AG08396 (cell line): ENCODE measurements at places on chromosomes 5 and 9.

DNA sequence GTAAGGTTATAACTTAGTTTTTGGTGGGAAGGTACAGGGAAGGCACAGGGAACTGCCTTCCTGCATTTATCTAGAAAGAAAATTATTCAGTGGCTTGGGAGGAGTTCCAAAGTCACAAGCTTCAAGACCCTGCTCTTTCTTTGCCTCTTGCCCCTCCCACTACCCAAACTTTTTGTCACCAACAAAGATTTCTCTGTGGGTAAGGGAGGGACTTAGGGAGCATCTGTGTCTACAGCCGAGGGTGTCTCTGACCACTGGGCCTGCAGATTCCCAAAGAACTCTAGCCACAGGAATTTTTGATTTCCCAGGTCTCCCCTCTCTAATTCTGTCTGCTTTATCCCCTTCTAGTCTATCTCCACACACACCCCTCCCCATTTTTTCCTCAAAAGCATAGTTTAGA lies 2.1 kb downstream of the ECSCR start:
- DNase-seq = no peak

DNA sequence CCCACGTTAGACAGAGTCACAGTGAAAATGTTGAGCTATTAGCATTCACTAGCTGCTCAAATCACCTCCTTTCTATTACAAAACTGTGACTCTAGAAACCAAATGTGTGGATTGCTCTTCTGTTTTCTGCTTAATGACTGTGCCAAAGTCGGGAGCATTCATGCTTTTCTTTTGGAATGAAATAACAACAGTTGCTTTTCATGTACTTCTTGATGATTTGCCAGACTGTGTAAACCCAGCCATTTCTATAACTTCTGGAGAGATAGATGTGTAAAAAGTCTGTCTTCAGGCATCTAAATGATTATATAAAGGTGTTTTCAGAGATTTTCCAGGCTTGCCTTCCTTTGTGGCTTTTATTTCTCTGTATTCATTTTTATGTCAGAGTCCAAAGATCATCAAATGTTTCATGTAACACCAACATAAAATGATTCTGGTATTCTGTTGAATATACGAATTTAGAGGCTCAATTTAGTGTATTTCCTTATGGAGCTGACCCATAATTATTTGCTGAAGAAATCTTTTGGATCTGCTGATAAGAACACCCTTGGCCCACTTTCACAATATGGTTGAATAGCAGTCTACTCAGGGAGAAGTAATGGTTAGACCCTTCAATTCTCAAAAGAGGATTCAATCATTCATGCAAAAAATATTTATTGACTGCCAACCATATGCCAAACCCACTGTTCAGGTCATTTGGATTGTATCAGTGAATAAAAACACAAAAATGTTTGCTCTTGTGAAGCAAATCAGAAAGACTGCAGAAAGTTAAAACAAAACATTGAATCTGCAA lies 581.2 kb downstream of the CDH18 start:
- DNase-seq = no peak

- DNase-seq = no peak
These were observed 110.5 kb upstream of the KLF4 start for GRCh38 chr9:107600060-107600573.

- no peak for DNase-seq
These were observed 48.1 kb downstream of the EBF1 start for GRCh38 chr5:159051421-159052282.

DNA sequence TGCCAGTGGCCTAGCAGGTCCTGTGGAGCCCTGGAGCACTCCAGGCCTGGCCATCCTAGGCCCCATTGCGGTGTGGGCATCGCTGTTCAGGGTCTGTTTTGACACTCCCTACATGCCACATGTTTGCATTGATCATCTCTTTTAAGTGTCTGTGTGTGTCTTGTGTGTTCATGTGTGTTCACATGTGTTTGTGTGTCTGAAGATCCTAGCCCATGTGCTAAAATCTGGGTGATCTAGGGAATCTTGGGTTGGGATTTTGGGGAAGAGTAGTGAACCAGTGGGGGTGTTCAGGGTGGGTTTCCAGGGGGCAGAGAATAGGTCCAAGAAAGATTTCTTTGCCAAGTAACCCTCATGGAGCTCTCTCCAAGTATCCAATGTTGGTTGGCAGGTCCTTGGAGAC lies 8.4 kb downstream of the PSD2 start:
- DNase-seq = no peak

- no peak for DNase-seq
These were observed 78.4 kb upstream of the HTR4 start for GRCh38 chr5:148732692-148733091.

DNA sequence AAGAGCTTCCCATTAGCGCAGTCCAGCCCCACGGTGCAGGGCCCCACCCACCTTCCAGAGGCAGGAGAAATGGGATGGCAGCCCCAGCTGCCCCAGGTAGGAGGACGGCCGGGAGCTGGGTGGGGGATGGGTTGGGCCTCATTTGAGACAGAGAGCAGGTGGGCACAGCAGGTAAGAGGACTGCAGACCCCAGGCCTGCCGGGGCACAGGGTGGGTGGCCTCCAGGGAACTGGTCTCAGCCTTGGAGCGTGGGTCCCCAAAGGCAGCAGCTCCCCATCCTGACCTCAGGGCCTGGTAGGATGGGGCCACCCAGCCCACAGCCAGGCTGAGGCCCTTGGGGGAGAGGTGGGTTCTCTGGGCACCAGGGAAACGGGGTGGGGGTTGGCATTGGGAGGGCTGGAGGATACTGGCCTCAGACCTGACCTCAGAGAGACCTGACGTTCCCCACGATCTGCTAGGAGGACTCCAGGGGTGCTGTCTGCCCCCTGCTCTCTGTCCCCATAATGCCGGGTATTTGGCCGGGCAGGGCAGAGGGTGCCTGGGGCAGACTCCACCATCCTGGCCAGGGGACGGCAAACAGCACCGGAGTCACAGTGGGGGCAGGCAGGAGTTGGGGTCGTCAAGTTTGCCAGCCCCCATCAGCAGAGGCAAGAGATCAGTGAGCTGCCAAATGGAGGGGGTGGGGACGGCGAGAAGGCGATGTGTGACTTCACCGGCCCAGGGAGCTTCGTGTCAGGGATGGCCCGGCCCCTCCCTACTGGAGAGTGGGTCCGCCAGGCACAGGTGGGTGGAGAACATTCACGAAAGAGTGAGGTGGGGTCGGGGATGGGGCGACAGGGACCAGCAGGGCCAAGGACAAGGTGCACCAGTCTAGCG lies 6.8 kb upstream of the QRFP start:
- DNase-seq = no peak

- DNase-seq = no peak
These were observed 542.9 kb downstream of the EFNA5 start for GRCh38 chr5:107127878-107128277.

- no peak for DNase-seq
These were observed 76.1 kb downstream of the MAMDC2 start for GRCh38 chr9:70119786-70120185.

DNA sequence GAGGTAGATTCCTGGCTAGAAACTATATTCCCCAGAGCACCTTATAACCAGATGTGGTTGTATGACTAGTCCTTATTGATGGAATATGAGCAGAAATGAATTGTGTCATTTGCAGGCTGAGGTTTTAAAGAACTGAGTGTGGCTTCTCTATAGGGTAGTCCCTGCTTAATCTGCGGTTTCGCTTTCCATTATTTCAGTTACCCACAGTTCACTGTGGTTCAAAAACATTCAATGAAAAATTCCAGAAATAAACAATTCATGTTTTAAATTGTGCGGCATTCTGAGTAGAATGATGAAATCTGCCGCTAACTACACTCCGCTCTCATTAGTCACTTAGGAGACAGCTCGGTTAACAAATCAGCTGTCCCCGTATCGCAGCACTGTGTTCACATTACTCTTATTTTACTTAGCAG lies 65.1 kb downstream of the ANKRD55 start:
- DNase-seq = no peak

- DNase-seq = no peak
These were observed 177.8 kb upstream of the ZNF462 start for GRCh38 chr9:106684940-106685695.

DNA sequence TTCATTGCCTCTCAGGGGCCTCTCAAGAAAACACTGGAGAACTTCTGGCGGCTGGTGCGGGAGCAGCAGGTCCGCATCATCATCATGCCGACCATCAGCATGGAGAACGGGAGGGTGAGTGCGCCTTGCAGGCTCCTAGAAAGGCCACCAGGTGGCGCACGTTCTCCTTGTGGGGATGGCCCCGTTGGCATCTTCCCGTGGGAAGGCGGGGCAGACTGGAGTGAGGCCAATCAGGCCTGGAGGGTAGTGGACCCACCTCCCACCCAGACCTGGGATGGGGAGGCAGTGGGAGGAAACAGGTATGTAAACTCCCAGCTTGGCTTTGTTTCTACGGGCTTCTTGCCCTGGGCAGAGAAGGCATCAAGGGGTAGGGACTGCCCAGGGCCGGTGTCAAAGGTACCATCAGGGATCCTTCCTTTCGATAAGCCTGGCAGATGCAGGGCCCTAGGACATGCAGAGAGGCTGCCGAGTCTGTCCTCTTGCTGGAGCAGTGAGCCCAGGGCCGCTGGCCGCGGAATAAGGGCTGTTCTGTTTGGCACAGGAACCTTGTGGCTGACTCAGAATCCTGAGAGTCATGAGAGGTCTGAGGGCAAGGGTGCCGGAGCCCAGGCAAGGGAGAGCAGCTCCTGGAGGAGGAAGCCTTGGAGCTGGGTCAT lies 18.9 kb upstream of the SPTLC1 start:
- DNase-seq = peak; percentile 85

DNA sequence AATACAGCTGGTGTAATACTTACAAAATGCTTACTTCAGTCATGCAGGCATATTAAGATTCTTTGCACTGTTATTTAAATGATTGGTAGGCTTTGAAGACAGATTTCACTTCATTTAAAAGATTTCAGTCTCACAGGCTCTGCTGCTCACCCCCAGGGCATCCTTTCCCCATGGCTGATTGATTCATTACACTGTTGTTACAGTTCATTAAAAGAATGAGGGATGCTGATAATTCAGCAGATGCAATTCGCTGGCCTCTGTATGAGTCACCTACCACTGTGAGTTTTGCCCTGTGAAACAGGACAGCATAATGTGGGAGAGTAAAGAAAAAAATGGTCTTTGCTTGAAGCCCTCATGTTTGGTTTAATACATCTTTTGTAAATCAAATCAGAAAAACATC lies 246.9 kb downstream of the CYLC2 start:
- no peak for DNase-seq

GRCh38 chr5:173733831-173734501 lies 117.5 kb upstream of the BOD1 start:
- no peak for DNase-seq
